ENCODE measurements at places on chromosomes 1 and 21. TPM values are rescaled to one million over a fixed set of nuclear protein-coding genes. Genes with fewer than 3 reads are reported as not detected.

Gene RAB29
- polyA plus RNA-seq: 31.5 TPM

Gene FCRL5
- polyA plus RNA-seq: 0.05 TPM

Gene FAM131C
- polyA plus RNA-seq: 0.34 TPM

Gene SELE
- not detected for polyA plus RNA-seq

Gene PLCH2
- 0.10 TPM for polyA plus RNA-seq

All from fibroblast of lung (primary cell).